Pulmonary artery endothelial cell (primary cell): ENCODE measurements at places on chromosomes 6 and 20.

GRCh38 chr20:17683218-17684076 lies 1.4 kb upstream of the RRBP1 start:
- DNase-seq = no peak

DNA sequence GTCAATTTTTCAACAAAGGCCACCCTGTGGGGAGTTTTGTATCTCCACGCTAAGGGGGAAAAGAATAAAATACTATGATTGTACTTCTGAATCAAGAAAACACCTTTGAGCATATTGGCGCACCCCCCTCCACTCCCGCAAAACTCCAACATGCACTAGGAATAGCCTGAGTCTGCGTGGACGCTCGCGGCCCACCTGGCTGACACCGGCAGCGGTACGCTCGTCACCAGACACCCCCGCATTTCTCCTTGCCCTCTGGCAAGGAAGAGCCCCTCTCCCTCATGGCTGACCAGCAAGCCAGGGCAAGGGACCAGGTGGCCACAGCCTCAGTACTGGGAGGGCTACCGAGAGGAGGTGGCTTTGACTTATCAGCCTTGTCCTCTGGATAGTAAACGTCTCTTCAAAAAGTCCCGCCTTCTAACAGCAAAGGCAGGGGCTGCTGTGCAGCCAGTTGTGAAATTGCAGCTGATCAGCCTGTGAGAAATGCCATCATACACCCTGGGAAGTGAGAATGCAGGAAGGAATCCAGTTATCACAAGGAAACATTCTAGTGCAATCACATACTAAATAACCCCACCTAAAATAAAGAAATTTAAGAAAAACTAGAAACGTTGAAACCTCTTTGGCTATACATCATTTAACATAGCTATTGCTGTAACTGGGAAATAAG lies 84.2 kb downstream of the HUS1B start:
- no peak for DNase-seq

DNA sequence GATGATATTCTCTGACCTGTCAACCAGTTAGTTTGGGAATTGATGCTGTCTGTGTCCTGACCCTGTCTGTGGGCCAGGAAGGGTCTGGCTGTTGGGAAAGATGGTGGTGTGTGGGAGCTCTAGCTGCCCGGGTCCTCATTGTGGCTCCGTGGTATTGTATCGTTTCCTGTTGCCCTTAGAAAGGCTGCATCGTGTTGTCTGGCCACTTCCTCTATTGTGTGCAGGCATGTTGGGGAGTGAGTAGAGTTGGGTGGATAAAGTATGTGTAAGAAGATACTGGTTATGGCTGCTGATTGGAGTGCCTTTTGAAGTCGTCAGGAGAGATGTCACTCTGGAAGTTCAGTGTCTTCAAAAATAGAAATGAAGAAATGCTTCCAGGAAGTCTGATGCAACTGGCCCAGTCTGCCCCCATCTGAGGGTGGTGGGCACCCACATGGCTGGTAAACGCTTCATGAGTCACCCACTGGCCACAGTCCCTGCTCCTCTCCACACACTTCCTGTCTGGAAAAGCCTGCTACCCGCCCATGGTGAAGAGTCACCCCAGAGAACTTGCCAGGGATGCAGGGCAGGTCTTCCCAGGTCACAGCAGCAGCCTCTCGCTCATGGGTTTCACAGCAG lies 27.9 kb downstream of the PPARD start:
- DNase-seq = peak; percentile 51

DNA sequence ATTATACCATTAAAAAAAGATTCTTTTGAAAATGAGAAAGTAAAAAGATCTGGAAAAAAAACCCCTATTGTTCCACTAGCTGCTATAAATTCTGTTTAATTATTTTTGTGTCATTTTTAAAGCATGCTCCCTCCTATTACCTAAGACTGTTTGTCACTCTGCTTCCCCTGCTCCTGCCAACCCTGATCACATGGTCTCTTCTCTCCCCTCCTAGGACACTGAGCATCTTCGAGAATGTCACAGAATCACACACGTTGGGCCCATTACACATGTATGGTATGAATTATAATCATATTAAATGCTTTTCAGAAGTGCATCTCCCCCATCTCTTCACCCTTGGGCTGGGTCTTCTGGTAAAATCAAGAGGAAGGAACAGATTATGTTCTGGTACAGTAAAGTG lies 6.2 kb downstream of the SNAP91 start:
- no peak for DNase-seq
